ENCODE measurements at places on chromosomes 5 and 9.

GRCh38 chr9:123684393-123685149 is 245.4 kb downstream of the DENND1A start:
- DNase-seq = no peak

DNA sequence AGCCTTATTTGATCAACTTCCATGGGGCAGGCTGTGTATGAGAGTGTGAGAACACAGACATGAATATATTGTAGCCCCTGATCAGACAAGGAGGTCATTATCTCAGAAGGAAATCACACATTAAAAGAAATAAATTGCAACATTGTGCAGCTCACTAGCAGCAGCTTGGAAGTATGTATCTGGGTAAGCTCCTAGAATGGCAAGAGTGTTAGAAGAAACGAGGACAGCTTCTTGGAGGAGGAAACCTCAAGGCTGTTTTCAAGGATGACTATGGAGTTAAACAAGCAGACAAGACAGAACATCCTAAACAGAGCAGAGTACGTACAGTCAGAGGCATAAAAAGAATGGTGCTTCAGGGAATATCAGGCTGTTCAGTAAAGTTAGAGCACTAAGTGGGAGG is 511.0 kb downstream of the SLCO4C1 start:
- DNase-seq = no peak

- no peak for DNase-seq
These were observed 803 bp downstream of the C9orf152 start for GRCh38 chr9:110207071-110207641.

GRCh38 chr9:131394464-131395156 is 724 bp downstream of the PRRC2B start:
- DNase-seq = peak; percentile 43

GRCh38 chr9:72315510-72316311 is 49.3 kb downstream of the ZFAND5 start:
- peak; percentile 70 for DNase-seq

DNA sequence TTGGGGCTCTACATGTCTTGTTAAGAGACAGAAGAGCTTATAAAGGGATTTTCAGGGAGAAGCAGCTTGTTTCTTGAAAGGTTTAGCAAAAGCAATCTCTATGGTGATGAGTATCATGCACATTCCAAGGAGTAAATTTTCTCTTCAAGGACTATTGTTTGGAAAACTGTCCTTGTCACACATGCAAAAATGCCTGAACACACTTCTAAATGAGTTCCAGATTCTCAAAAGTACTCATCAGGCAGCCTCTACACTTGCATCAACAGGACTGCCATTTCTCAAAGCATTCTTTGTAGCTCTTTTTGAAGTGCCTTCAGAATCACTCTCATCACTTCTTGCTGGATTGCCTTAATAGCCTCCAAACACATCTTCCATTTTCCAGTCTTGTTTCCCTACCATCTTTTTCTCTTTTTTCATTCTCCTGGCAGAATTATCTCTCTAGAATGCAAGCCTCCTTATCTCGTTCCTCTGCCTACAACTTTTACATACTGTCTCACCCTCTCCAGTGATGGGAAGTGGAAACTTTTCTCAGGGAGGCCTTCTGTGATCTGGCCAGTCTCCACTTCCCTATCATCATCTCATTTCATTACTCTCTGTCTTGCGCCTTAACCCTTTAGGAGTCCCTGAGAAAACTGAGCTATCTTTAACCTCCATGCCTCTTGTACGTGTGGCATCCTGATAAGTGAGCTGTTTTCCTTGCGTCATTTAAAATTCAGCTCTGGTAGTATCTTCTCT is 631.5 kb upstream of the TLE4 start:
- no peak for DNase-seq

DNA sequence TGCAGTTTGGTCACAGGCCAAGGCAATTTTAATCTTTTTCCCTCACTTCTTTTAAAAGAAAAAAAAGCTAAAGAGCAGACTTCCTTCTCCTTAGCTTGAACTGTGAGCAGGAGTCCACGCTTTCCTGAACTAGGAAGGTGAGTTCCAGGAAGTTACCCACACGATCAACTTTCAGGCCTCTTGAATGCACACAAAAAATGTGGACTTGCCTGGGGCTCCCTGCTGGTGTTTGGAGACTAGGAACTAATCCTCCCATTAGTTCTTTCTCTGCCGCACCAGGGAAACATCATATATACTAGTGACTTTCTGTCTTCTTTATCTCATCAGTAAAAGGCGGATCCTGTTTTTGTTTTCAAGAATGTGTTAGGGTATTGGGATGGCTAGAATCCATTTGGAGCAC is 240.0 kb downstream of the GOLPH3 start:
- DNase-seq = no peak

GRCh38 chr9:98485706-98486105 is 223.0 kb downstream of the GABBR2 start:
- DNase-seq = no peak

DNA sequence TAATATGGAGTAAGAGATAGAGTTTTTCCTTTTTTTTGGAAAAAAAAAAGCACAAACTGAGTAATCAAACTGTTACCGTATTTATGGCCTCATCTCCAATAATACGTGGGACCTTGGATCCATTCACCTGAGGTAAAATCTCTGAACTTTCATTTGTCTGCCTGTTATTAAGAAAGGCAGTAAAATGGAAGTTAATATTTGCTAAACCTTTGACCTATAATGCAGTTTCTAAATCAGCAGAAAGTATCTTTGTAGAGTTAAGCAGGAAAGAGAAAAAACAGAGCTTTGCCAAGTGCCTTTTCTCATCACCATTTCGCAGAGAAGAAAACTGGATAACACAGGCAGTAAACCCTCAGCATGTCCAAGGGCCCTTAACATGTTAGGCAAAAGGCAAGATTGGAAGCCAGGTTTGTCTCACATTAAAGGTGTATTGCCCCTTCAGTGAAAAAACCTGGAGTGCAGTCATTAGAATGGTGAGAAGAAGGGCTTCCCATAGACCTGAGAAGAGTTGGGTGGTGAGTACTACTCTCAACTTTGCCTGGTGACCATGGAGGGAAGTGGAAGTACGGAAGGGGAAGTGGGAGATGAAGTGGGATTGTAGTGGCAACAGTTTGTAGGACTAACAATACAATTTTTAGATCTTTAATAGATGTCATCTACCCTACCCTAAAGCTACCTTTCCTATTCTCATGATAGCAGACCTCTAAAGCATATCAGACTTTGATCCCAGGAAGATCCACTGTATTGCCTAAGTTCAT is 65.4 kb upstream of the GRAMD2B start:
- DNase-seq = no peak

DNA sequence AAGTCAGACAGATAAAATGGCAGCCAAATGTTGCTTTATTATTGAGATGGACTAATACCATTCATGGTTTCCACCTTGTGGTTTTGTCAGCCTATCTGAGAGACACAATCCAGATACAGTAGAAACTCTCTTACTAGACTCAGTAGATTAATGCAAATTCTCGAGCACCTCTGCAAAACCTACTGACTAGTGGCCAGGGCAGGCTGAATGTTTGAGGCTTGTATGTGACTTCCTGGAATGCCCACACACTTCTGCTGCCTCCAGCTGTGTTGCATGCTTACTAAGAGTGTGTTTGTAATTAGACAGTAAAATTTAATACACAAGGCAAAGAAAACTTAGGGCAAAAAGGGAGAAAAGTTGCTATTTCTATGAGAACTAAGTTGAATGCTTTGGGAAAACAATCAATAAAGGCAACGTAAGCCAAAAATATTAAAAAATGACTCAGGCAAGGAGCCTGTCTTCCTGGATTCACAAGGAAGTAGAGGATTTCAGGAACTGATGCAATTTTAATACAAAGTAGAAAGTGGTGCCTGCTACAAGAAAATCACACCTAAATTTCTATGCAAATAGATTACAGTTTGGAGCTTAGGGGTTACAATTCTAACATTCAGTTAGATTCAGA is 30.2 kb upstream of the CCNG1 start:
- DNase-seq = no peak

DNA sequence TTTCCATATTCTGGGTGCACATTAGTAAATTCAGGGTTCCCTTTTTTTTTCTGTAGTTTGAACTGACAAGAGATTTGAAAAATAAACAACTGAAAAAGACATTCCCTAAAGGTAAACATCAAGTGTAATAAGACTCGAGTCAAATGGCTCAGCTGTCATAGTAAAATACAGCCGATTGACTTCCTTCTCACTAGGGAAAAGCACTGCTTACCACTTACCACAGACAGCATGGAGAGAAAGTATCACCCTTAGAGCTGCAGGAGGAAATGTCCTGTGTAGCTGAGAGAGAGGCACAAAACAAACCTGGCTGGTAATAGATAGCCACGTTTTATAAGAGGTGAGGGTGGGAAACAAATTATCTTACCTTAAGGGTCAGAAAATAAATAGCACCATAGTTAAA is 12.1 kb upstream of the DMAC1 start:
- DNase-seq = no peak

- DNase-seq = peak; percentile 49
These were observed 35.3 kb upstream of the HSPA9 start for GRCh38 chr5:138610415-138610917.

- no peak for DNase-seq
These were observed 81.8 kb upstream of the FAM120A start for GRCh38 chr9:93369686-93370085.

- no peak for DNase-seq
These were observed 245.4 kb downstream of the PCSK5 start for GRCh38 chr9:76135902-76136301.

DNA sequence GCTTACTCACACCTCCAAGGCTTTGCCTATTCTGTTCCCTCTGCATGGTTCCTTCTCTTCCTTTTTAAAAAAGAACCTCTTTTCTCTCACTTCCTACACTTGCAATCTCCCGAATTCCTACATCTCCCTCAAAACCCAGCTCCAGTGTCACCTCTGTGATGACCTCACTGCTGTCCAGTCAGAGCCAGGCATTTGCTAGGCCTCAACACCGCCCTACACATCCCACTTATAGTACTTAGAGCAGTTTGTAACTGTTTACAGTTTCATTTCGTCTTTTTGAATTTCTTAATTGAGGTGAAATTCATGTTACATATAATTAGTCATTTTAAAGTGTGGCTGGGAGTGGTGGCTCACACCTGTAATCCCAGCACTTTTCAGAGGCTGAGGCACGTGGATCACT is 30.8 kb downstream of the CD14 start:
- DNase-seq = no peak

- no peak for DNase-seq
These were observed 9.2 kb upstream of the TLX3 start for GRCh38 chr5:171299851-171300250.

- no peak for DNase-seq
These were observed 7.7 kb downstream of the CDX1 start for GRCh38 chr5:150174285-150174684.

GRCh38 chr5:140674211-140674610 is 835 bp upstream of the DND1 start:
- DNase-seq = no peak
